ENCODE measurements at places on chromosomes 6 and 20.

DNA sequence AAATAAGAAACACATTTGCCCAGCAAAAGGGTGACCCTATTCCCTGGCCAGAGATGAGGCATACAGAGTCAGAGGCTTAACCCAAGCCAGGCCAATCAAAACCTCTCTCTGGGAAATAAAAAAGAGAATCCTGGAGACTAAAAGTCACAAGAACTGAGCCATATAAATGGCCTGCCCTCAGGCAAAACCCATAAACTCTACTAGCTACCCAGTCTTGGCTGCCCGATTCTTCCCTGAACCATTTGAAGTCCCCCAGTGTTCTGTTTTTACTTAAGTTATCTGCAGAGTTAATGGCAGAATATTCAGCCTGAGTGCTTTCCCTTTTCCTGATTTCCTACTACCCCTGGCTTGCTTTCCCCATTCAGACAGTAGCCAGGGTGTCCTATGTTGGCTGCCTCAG, 13.9 kb downstream of the KCNK15 start:
- no peak for DNase-seq

DNA sequence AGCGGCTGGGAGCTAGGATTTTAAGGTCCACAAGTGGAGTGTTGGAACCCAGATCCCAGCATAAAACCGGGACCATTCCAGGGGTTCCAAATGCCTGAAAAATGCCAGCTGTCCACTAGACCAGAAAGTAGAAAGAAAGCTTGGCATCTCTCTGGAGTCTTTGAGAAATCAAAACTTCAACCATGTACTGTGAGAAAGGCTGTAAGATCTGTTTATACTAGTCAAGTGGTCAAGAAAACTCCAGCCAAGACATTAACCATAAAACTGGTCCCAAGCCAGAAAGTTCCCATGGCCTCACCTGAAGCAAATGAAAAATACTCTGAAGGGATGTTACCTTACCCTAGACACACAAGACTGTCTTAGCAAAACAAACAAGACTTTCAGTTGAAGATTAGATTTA, 112.6 kb downstream of the DCDC2 start:
- no peak for DNase-seq

DNA sequence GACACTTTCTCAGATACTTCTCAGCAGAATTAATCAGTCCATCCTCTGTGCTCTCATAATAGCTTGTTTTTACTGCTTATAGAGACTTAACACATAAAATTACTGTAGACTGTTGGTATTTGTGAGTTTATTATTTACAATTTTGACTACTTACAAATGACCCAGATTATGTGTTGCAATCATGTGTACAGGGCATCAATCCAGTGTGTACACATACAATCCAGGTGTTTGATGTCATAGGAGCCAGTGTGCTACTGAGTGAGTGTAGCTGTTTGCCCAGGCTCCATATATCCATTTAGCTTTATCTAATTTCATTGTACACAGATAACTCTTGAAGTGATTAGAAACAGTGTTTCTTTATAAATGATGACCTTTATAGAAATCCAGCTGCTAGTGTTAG, 31.3 kb downstream of the TRMT11 start:
- no peak for DNase-seq

- DNase-seq: no peak
Measured at GRCh38 chr6:146153040-146153758, 124.3 kb downstream of the GRM1 start.

GRCh38 chr6:31947070-31947675, 1.3 kb downstream of the CFB start:
- no peak for DNase-seq

- no peak for DNase-seq
Measured at GRCh38 chr6:166940643-166941068, 15.7 kb downstream of the RNASET2 start.

- DNase-seq: no peak
Measured at GRCh38 chr6:125340175-125340835, 38.5 kb upstream of the HDDC2 start.

DNA sequence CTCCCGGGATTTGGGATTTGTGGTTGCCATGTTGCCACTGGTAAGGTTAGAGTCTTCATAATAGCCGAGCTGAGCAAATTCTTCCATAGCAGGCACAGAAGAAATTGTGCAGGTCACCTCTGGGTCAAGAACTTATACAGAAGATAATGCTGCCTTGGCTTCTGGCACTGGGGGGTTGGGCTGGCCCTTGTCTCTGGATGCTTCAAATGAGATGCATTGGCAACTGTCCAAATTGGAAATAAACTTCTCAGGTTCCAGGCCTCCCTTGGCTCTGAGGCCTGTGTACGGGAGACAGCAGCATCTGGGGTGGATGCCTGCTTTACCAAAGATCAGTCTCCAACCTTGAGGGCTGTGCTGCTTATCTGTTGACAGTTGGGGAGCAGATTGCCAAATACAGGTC, 26.2 kb downstream of the MYO6 start:
- no peak for DNase-seq

GRCh38 chr6:73983367-73983766, 287.4 kb downstream of the CD109 start:
- DNase-seq: no peak

GRCh38 chr6:25193460-25194171, 85.6 kb upstream of the CARMIL1 start:
- DNase-seq: no peak

GRCh38 chr20:600736-601135, 9.4 kb downstream of the TCF15 start:
- DNase-seq: no peak
